MCF 10A (cell line): ENCODE measurements at places on chromosomes 1 and 21. TPM values are rescaled to one million over a fixed set of nuclear protein-coding genes. Genes with fewer than 3 reads are reported as not detected.

MTARC1 gene
- 0.96 and 1.5 TPM in 2 replicates for total RNA-seq

SH2D2A gene
- total RNA-seq: 19.2 and 27.9 TPM in 2 replicates

BTG3 gene
- total RNA-seq: 53.5 and 57.0 TPM in 2 replicates

DNA sequence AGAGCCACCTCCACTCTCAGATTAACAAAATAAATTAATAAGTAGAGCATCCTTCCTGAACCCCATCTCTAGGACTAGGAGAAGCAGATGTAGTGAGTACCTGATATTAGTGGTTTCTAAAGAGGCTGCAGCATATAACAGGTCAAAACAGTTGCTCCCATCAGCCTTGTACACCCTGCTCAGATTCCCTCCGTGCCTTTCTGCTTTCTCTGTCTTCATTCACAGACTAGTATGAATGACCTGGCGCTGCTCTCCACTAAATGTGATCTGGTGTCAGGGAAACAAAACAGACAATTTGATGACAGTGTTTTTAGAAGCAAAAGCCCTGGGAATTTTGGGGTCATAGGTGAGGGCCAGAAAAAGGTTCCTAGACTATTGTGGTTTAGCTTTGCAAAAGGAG lies 8.3 kb downstream of the SESN2 start:
- no peak for DNase-seq

DNA sequence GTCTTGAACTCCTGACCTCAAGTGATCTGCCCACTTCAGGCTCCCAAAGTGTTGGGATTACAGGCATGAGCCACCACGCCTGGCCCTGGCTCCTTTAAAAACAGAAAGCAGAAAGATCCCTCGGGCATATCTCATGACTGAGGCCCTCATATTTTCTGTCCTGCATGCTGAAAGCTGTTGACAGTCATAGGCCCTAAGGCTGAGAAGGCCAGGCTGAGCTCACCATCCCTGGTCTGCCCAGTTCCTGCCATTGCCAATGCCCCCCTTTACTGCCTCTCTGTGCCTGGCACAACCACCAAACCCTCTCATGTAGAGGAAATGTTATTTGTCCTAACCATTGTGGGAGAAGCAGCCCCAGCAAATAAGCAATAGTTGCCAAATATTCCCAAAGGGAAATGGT lies 12.7 kb downstream of the CD34 start:
- no peak for DNase-seq

DNA sequence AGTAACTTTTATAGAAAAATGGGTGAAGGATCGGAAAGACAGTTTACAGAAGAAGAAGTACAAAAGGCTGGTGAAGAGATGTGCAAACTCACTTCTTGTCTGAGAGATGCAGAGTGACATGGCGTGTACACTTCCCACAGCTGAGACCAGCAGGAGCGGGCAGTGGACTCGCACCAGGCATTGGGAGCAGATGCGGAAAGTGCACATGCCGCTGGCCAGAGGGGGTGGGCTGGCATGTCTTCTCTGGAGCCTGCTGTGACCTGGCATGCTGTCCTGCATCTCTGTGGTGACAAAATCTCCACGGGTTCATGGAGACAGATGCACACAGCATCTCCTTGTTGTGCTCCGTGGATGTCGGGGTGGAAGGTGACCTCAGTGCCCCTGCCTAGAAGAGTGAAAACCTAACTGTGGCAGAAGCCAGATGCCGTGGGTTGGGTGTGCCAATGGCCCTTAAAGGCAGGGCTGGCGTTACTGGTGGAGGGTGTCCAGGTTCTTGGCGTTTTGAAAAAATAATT lies 128.6 kb upstream of the COL6A1 start:
- no peak for DNase-seq

DNA sequence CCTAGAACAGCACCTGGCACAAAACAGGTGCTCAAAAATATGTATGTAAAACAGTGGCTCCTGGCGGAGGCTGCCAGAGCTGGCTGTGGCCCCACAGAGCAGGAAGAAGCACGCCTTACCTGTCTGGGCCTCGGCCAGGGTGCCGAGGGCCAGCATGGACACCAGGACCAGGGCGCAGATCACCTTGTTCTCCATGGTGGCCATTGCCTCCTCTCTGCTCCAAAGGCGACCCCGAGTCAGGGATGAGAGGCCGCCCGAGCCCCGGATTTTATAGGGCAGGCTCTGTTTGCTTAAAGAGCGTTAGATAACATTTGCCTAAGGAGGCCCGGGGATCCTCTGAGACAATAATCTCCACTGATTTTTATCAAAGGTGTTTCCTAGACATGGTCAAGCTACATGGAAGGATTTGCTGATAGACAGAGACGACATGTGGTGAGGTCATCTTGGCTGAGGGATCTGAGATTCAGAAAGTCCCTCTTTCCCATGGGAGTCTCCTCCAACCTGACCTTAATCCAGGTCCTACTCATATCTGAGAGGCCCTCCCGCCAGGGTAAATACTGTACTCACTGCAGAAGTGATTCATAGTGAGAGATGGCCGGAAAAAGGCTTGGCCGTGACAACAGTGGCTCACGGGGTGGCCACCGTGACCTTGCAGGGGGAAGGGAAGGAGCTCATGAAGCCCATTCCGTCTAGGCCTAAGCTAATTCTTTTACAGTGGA lies at the start of gene TFF1:
TSS of gene TFF1 (minus strand) at position 244 of the 719 bp plus-strand sequence. CDS start at position 204, 40 bp downstream.
- peak; percentile 25 for DNase-seq

DNA sequence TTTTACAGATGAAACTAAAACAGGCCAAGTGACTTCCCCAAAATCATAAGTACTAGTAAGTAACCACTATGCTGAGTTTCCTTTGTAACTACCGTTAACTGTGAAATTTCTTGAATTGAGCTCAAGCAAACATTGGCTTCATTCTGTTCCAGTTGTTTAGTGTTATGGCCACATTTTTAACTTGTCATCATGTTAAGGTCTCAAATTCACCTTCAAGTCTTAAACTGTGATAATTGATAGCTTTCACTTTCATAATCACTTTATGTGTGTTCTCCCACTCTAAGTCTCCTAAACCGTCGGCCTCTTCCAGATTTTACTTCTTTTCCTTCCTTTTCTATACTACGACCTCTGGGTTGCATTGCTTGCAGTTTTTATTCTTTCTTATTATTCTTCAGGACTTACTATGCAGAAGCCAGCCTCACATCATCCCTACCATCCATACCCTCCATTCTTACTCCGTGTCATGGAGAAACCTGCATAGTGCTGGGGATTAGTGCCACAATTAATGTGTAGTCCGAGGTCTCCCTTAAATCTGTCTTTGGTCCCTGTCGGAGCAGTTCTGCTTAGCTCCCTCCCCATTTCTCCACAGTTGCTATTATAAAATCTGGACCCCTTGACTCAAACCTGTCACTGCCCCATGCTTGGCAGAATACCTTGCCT lies 5.8 kb downstream of the KIF1B start:
- no peak for DNase-seq

GRCh38 chr1:155000411-155000725 lies 2.2 kb upstream of the ZBTB7B start:
- DNase-seq: no peak

DNA sequence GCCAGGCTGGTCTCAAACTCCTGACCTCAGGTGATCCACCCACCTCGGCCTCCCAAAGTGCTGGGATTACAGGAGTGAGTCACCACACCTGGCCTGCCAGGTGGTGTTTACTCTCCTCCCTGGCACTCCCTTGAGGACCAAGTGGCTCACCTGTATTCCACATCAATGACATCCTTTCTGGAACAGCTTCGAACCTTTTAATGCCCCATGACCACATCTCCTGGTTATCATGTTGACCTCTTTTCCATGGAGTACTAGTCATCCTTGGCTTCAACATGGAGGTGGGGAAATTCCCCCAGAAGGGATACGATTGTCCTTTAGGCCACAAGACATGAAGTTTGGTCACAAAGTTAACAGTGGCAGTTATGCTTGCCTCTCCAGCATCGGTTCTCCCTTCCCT lies 66.9 kb downstream of the CDC7 start:
- no peak for DNase-seq

DNA sequence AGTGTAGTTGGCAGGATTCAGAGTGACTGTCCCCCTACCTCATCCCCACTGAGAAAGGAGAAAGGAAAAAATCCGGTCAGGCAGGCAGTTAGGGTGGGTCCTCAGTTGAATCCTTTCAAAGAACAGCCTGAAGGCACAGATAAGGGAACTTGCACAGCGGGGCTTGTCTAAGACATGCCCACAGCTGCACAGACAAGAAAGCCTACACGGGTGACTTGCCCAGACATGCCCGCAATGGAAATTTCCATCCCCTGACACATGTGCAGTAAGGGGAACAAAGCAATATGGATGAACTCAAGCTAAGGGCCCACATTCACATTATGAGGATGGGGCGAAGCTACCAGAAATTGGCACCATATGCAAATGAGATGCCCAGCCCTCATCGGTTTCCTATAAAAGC lies 82.5 kb downstream of the DESI2 start:
- DNase-seq: peak; percentile 66

DNA sequence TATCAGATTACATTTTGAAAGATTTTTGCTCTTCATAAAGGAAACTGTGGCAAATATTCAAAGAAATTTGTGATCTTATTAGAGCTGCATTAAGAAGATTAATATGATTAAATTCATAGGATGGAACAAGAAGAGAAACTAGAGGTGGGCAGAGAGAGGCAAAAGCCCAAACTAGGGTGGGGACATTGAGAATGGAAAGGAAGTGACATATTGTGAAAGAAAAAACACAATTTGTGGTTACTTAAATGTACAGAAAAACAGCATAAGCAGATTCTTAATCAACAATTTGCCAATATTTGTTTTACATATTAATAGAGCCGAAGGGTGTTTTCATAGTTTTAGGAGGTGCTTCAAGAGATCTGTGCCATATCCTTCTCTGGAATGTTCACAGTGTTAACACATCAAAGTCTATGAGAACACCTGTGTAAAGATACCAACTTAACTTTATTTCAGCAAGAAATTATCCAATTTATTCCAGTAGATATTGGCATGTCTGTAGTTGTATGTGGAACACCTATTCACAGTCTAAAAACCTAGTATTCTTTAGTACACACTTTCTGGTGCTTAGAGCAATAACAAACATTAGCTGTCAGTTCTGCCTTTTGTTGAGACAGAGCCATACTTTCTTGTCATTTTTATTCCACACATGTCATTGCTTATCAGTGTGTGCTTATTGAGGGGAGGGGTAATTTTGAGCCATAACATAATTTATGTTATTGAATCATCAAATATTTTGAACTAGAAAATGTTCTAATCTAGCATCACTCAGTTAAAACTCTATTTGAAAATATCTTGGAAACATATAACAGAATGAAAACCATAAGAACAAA lies 401.5 kb downstream of the PTPRC start:
- no peak for DNase-seq

DNA sequence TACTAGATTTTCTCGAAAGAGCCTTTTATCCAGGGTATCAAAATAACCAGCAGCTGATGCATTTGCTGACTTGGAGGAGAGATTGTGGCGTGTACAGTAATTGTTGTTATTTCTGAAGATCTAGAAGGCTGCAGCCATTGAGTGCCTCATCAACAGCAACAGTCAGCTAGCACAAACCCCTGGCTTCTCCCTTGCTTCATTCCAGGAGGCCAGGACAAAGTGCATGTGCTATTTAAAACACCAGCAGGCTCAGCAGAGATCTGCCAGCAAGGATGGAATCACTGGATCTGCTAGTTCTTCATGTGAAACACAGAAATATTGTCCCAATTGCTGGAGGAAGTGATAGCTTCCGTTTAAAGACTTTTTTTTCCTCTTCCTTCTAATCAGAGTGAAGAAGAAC lies 2.8 kb upstream of the NGF start:
- no peak for DNase-seq
